ENCODE measurements at places on chromosomes 4 and X.

GRCh38 chr4:151408380-151408629, 671 bp upstream of the FHIP1A start:
- DNase-seq, result no peak

- DNase-seq, result no peak
Observed at GRCh38 chr4:147309434-147309833, 171.5 kb upstream of the EDNRA start.

- DNase-seq, result no peak
Observed at GRCh38 chrX:42900947-42901346, 123.0 kb upstream of the PPP1R2C start.

DNA sequence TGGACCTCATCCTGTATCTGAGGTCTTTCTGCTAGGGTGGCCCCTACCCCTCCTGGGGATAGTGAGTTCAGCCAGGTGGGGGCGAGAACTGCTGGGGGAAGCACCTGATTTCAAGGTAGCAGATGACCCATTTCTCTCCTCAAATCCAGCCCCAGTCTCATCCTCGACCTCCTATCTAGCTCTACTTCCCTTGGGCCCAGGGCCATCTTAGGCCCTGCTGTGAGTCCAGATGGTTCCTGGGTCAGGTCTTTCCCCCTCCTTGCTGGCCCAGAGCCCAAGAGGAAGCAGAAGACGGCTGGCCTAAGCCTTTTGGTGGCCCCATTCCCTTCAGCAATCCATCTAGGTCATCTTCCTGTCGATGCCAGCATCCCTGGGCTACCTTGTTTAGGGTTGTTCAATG, 3.3 kb downstream of the CDK16 start:
- DNase-seq, result no peak

GRCh38 chrX:44568196-44568595, 25.5 kb upstream of the FUNDC1 start:
- DNase-seq, result no peak
